Vagina (tissue), 2 donors: ENCODE measurements at places on chromosomes 1 and 21. TPM values are rescaled to one million over a fixed set of nuclear protein-coding genes. Genes with fewer than 3 reads are reported as not detected.

GRCh38 chr1:97560714-97561113, 360.1 kb downstream of the DPYD start:
- no peaks in the 10 kb centered on the region for H3K27me3 ChIP-seq
- DNase-seq, result no peak
- no peaks in the 10 kb centered on the region for H3K4me1 ChIP-seq
- H3K27ac ChIP-seq, result no peak overlapping the region
- no peak overlapping the region for H3K4me3 ChIP-seq
- H3K36me3 ChIP-seq, result no peaks in the 10 kb centered on the region

- H3K36me3 ChIP-seq, result no peaks in the 10 kb centered on the region
- no peak for DNase-seq
- H3K4me1 ChIP-seq, result no peaks in the 10 kb centered on the region
- no peak overlapping the region for H3K27ac ChIP-seq
Observed at GRCh38 chr1:14345946-14346550, 252.4 kb upstream of the KAZN start.

DNA sequence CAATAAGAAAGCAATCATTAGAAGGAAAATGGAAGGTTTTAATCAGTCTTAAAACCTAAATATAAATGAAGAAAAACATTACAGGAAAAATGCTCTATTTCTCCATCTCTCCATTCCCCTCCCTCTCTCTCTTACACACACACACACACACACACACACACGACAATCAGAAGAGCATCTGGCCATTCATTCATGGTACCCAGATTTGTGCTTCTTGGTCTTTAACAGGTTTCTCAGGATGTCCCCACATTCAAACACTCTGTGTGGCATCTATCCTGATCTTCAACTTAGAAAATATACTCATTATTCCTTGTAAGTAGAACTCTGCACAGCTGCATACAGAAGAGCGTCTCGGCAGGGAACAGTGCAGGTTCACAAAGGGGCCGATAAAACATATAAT, 779 bp downstream of the LRRC40 start:
- no peaks in the 10 kb centered on the region for H3K27me3 ChIP-seq
- H3K36me3 ChIP-seq, result no peaks in the 10 kb centered on the region
- no peak for DNase-seq
- peak overlapping the region; percentile 82 for H3K27ac ChIP-seq
- H3K4me1 ChIP-seq, result peaks cover 53% of the 10 kb centered on the region

GRCh38 chr1:215376544-215377264, 190.4 kb upstream of the KCTD3 start:
- H3K4me1 ChIP-seq, result no peaks in the 10 kb centered on the region
- H3K36me3 ChIP-seq, result no peaks in the 10 kb centered on the region
- H3K4me3 ChIP-seq, result no peak overlapping the region

The NMNAT2 gene
- total RNA-seq, result 1.7 TPM

The GBP6 gene
- total RNA-seq, result 23.1 TPM

- H3K4me1 ChIP-seq, result peaks cover 22% of the 10 kb centered on the region
- DNase-seq, result no peak
- H3K27ac ChIP-seq, result no peak overlapping the region
- no peaks in the 10 kb centered on the region for H3K36me3 ChIP-seq
Observed at GRCh38 chr1:6771441-6771769, 13.8 kb upstream of the CAMTA1 start.

GRCh38 chr1:154741741-154742495, 128.2 kb downstream of the KCNN3 start:
- DNase-seq, result peak; percentile 86
- H3K4me3 ChIP-seq, result no peak overlapping the region
- H3K4me1 ChIP-seq, result peaks cover under 1% of the 10 kb centered on the region
- no peaks in the 10 kb centered on the region for H3K27me3 ChIP-seq
- no peaks in the 10 kb centered on the region for H3K36me3 ChIP-seq

DNA sequence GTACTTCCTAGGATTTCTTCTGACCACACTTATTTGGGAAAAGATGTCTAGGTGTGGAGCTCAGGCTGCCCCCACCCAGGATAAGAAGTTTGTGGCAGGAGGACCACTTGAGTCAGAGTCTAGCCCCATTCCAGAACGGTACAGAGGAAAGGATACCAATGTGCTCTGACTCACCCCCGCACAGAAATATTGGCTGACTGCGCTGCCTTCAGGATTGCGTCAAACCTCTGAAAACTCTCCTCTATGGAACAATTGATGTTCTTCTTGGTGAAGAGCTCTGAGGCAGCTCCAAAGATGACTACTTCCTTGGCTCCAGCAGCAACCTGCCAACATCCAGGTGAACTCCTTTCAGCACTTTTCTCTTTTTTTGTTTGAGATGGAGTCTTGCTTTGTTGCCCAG, 11.2 kb downstream of the HMGCL start:
- no peaks in the 10 kb centered on the region for H3K4me1 ChIP-seq
- no peak for DNase-seq
- H3K27ac ChIP-seq, result no peak overlapping the region
- no peaks in the 10 kb centered on the region for H3K36me3 ChIP-seq

- no peak overlapping the region for H3K27ac ChIP-seq
- H3K4me1 ChIP-seq, result no peaks in the 10 kb centered on the region
- H3K27me3 ChIP-seq, result no peaks in the 10 kb centered on the region
- no peak overlapping the region for H3K4me3 ChIP-seq
- peaks cover 41% of the 10 kb centered on the region for H3K36me3 ChIP-seq
- DNase-seq, result no peak
Observed at GRCh38 chr1:10340930-10341590, 57.8 kb upstream of the PGD start.

- H3K4me3 ChIP-seq, result no peak overlapping the region
- H3K27me3 ChIP-seq, result no peaks in the 10 kb centered on the region
- no peak for DNase-seq
- H3K36me3 ChIP-seq, result no peaks in the 10 kb centered on the region
- no peak overlapping the region for H3K27ac ChIP-seq
Observed at GRCh38 chr1:60078182-60078581, 4.6 kb upstream of the C1orf87 start.

The KIF17 gene
- 2.5 TPM for total RNA-seq

GRCh38 chr21:46569081-46569480, 35.8 kb downstream of the S100B start:
- H3K27ac ChIP-seq, result no peak overlapping the region
- H3K4me3 ChIP-seq, result no peak overlapping the region
- no peaks in the 10 kb centered on the region for H3K36me3 ChIP-seq
- H3K4me1 ChIP-seq, result no peaks in the 10 kb centered on the region
- no peak for DNase-seq

- H3K4me3 ChIP-seq, result peak overlapping the region; percentile 80
- no peak for DNase-seq
- no peaks in the 10 kb centered on the region for H3K27me3 ChIP-seq
- peaks cover 18% of the 10 kb centered on the region for H3K4me1 ChIP-seq
Observed at GRCh38 chr1:63523738-63524137, 413 bp downstream of the EFCAB7 start.

GRCh38 chr21:15841856-15842564, 112.2 kb downstream of the USP25 start:
- DNase-seq, result no peak
- no peaks in the 10 kb centered on the region for H3K36me3 ChIP-seq
- H3K4me1 ChIP-seq, result peaks cover 5% of the 10 kb centered on the region
- no peak overlapping the region for H3K27ac ChIP-seq
- H3K4me3 ChIP-seq, result no peak overlapping the region

DNA sequence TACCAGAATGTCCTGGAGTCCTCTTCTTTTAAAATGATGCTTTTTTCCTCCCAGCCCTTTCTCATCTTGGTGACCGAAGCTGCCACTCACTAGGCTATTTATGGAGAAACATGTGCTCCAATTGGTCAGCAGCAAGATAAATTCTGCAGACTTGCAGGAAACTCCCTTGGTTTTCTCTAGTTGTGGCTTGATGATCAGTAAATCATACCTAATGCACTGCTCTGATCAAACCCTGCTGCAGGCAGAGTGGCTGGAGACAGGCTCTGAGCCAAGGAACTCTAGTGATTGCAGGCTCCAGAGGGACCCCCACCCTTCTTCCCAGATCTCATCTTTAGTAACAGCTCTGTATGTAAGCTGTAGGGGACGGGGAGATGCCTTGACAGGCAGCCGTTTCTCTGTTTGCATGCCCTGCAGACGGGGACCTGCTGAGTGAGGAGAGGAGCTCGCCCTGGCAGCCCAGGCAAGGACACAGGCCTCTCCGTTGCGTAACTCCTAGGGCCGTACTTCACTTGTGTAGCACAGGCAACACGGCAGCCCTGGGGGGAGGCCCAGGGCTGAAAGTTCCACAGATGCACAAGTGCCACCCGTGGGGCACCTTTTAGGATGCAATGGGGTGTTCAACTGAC, 14.5 kb downstream of the SLC6A17 start:
- no peaks in the 10 kb centered on the region for H3K27me3 ChIP-seq
- no peaks in the 10 kb centered on the region for H3K4me1 ChIP-seq
- no peaks in the 10 kb centered on the region for H3K36me3 ChIP-seq
- no peak for DNase-seq
- H3K4me3 ChIP-seq, result no peak overlapping the region

The SAMSN1 gene
- 6.4 TPM for total RNA-seq

The DNALI1 gene
- 4.7 TPM for total RNA-seq

DNA sequence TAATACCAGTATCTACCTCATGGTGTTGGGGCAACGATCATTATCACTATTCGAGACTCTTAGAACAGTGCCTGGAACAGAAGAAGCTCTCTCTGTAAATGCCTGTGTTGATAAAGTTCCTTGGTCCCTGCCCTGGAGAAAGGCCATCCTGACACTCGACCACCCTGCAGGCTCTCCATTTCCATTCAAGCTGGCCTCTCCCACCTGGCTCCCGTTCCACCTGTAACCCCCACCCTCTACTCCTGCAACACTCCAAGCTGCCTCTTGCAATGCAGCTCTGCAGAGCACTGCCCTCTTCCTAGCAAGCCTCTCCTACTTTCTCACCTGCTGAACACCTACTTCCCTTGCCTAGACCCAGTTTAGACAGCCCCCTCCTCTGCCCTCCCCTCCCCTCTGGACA, 6.1 kb downstream of the SPOCD1 start:
- H3K4me3 ChIP-seq, result no peak overlapping the region
- no peaks in the 10 kb centered on the region for H3K36me3 ChIP-seq
- peak; percentile 84 for DNase-seq
- no peaks in the 10 kb centered on the region for H3K27me3 ChIP-seq

The UTS2 gene
- total RNA-seq, result 5.4 TPM

DNA sequence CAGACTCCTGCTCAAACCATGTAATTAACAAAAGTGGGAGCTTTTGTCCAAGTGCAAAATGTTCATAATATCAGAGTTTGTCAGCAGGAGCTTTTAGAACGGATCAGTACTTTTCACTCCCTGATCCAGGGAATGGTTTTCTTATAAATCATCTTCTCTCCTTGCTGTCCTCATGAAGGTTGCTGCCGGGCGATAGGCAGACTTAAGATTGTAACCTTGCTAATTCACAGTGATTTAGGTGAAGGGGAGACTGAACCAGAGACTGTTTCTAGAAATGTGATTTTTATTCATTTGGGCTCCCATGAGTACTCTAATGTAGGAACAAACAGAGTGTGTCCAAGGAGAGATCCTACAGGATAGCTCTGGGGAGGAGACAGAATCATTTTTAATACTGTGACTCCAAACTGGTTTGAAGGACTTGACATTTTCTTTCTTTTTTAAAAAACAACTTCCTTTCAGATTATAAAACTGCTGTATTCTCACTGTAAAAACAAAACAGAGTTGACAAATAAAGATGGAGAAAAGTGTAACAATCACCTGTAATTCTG, 23.7 kb downstream of the ELAVL4 start:
- no peaks in the 10 kb centered on the region for H3K27me3 ChIP-seq
- no peaks in the 10 kb centered on the region for H3K4me1 ChIP-seq

The GBP3 gene
- total RNA-seq, result 6.9 TPM

GRCh38 chr1:159483501-159483900, 44.0 kb downstream of the OR10J1 start:
- H3K27ac ChIP-seq, result no peak overlapping the region
- H3K27me3 ChIP-seq, result no peaks in the 10 kb centered on the region
- DNase-seq, result no peak

The PRDM16 gene
- 3.9 TPM for total RNA-seq

The NSUN4 gene
- 21.4 TPM for total RNA-seq

GRCh38 chr1:198019126-198019525, 102.0 kb downstream of the LHX9 start:
- H3K27ac ChIP-seq, result no peak overlapping the region
- H3K27me3 ChIP-seq, result no peaks in the 10 kb centered on the region
- H3K4me3 ChIP-seq, result no peak overlapping the region
- H3K36me3 ChIP-seq, result no peaks in the 10 kb centered on the region

The ITLN2 gene
- 2.0 TPM for total RNA-seq

DNA sequence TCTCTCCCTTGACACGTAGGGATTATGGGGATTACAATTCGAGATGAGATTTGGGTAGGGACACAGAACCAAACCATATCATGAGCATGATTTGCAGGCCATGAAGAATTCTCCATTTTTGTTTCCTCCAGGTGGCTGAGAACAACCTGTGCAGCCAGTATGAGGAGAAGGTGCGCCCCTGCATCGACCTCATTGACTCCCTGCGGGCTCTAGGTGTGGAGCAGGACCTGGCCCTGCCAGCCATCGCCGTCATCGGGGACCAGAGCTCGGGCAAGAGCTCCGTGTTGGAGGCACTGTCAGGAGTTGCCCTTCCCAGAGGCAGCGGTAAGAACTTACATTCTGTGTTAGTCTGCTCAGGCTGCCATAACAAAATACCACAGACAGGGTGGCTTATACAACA, 9.7 kb downstream of the MX1 start:
- H3K36me3 ChIP-seq, result peaks cover 66% of the 10 kb centered on the region
- peak; percentile 29 for DNase-seq
- no peaks in the 10 kb centered on the region for H3K4me1 ChIP-seq

DNA sequence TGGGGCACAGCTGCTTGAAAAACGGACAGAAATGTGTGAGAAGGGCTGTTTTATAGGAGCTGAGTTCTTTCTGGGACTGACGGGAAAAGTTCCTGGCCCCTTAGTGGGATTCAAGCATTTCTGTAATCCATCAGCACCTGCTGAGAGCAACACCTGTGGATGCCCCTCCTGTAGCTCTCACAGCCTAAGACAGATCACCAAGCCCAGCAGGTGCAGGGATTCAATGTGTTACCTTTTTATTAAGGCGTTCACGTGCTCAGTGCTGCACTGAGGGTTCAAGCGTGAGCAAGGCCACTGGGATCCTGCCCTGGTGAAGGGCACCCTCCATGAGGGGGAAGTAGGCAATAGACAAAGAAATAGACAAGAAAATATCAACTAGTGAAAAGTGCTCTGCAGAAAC, 14.9 kb downstream of the OLFML2B start:
- H3K27ac ChIP-seq, result no peak overlapping the region
- peaks cover 14% of the 10 kb centered on the region for H3K4me1 ChIP-seq
- DNase-seq, result no peak
- H3K36me3 ChIP-seq, result no peaks in the 10 kb centered on the region

The CASP9 gene
- 22.1 TPM for total RNA-seq
